ENCODE measurements at places on chromosomes 11 and 22.

DNA sequence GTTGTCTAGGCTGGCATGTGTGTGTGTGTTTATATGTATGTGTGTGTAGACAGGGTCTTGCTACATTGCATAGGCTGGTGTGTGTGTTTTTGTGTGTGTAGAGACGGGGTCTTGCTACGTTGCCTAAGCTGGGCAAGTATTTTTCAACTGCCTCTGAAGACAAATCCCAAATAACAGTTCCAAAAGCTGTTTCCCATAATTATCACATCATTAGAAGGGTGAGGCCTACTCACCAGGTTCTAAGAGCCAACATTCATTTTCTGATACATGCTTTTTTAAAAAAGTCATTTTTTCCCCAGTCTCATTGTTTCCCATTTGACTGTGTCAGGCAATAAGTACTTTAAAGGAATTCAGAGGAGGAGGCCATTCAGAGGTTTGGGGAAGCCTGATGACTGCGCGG, 22.8 kb downstream of the SAA1 start:
- no peak for DNase-seq

GRCh38 chr11:33775832-33776470, 1.6 kb upstream of the FBXO3 start:
- DNase-seq, result no peak

DNA sequence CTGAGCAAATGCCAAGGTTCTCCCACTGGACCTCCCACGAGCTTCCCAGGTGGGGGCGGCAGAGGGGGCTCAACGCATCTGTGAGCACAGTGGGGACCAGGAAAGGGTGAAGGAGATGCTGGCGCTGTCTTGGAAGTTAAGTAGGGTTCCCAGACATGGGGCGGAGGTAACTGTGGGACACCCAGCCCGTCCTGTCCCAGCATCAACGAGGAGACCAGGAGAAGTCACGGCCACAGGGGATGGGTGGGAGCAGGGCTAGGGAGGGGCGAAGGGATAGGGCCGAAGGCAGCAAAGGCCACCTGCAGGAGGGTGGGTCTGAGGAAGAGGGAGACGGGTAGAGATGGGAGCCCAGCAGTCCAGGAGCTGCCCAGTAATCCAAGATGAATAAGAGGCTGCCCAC, 70.4 kb downstream of the PHF21B start:
- DNase-seq, result no peak

DNA sequence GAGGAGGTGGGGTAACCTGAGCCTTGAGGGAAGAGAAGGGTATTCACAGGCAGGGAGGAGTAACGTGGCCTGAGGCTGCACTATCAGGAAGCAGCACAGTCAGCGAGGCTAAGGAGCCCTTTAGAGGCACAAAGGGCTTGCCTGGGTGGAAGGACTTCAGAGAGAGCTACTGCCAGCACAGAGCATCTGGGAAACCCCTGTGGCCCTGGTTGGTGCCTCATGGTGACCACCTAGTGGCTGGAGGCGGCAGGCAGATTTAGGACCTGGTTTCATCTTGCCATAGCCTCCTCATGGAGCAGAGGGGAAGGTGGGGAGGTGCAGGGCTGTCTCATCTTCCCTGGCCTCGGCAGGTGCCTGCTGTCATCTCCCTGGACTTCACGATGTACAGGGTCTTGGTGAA, 64.5 kb downstream of the MPPED1 start:
- DNase-seq, result no peak

DNA sequence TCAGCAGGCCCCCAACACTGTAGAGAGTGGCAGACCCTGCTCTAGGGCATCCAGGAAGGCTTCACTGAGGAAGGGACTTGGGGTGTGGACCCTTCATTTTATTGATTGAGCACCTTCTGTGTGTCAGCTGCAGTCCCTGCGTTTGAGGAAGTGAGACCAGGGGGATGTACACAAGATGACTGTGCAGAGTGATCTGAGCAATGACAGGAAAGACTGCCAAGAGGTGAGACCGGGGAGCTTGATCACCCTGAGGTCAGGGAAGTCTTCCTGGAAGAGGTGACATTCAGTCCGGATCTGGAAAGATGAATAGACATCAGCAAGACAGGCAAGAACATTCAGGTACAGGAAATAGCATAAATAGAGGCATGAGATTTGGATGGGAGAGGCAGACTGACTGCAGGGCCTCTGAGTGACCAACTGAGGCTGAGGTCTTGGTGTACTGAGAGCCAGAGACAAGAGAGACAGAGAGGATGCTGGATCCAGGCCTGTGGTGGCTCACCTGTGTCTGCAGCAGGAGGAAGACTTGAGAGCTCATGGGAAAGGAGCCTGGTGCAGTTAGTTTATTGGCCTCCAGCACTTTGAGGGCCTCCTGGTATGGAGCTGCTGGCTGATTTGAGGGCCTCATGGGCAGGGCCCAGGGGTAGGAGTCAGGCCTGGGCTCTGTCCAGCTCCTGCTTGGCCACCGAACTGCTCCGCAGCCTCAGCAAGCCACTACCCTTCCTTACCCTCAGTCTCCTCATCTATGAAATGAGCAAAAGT, 5.2 kb downstream of the DGAT2 start:
- DNase-seq, result no peak

DNA sequence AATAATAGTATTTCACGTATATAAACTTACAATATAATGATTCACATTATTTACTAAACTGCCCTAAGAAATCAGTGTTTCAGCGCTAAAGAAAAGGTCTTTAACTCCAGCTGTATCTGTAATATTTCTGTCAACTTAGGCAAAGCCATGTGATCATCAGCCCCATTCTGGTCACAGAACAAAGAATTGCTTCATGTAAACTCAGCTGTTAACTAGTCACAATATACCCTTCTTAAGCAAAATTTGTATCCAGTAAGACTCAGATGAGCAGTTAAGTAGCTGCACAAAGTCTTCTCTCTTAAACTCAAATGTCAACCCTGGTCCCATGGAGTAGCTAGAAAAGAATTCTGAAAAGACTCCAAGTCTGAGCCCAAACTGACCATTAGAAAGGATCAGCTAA, 26.6 kb downstream of the HPS5 start:
- DNase-seq, result no peak

GRCh38 chr22:50218153-50218995, 17.6 kb downstream of the SELENOO start:
- no peak for DNase-seq

- DNase-seq, result no peak
Observed at GRCh38 chr11:46527591-46528130, 66.2 kb downstream of the AMBRA1 start.

- DNase-seq, result peak; percentile 40
Observed at GRCh38 chr11:19811380-19811779, 98.7 kb downstream of the NAV2 start.

DNA sequence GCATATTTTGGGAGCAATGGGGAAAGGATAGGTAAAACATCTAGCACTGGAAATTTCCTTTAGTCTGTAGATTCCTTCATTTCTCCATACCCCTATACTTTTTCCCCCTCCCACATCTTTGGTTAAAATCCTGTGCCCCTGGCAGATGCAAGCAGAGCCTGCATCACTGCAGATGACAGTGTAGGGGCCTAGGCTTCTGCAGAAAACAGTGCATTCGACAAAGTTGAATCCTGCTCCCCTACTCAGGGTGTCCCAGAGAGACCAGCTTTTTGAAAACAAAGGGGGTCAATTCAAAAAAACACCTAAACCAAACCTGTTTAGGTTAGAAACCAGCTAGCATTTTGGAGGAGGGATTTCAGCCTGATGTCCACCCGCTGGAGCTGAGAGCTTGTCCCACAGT, 43.8 kb upstream of the BLID start:
- no peak for DNase-seq

DNA sequence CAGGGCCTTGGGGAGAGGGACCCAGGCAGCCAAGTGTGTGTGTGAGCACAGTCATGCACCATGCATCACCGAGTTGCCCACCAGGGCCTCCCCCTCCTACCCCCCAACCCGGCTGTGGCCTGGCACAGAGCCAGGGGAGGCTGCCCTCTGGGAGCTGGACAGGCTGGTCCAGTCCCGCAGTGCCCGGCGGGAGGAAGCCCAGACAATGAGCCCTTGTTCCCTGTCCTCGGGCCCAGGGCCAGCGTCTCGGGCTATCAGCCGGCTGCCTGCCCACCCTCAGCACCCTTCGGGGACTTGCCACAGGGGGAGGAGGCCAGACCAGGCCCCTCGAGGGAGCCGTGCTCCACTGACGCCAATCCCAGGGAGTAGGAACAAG, 4.5 kb downstream of the LRRC75B start:
- no peak for DNase-seq

- no peak for DNase-seq
Observed at GRCh38 chr11:11400635-11401232, 47.7 kb upstream of the CSNK2A3 start.

GRCh38 chr11:102143867-102144266, 33.6 kb downstream of the YAP1 start:
- DNase-seq, result no peak

DNA sequence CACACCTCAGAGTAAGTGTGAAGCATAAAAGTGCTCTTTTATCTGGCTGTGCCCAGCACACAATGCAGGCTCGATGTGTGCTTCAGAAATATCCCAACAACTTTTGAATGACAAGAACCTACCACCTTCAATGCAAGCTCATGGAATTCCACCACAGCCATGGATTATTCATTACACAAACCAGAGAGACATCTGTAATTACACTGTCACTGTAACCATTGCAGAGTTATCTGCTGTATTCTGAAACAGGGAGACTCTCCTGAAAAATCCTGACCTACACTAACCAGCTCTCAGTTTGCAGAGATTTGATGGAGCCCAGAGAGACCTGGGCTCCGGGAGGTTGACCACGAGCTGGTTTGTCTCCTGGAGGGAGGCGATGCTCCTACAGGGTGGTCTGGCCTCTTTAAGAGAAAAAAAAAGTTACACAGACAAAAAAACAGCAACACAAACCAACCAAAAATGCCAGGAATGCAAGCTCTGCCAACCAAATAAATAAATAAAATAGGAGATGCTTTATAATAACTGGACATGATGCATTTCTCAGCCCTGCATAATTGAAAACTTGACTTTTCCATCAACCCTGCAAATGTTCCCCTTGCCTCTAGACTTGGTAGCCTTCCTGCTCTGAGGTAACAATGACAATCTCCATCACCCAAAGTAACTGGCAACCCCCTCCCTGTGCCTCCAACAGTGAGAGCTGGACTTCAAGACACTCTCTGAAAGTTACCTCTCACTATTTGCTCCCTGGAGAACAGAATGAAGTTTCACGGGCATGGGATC, 69.7 kb downstream of the ETS1 start:
- DNase-seq, result no peak

GRCh38 chr11:45848654-45849081, 1.4 kb downstream of the CRY2 start:
- no peak for DNase-seq

DNA sequence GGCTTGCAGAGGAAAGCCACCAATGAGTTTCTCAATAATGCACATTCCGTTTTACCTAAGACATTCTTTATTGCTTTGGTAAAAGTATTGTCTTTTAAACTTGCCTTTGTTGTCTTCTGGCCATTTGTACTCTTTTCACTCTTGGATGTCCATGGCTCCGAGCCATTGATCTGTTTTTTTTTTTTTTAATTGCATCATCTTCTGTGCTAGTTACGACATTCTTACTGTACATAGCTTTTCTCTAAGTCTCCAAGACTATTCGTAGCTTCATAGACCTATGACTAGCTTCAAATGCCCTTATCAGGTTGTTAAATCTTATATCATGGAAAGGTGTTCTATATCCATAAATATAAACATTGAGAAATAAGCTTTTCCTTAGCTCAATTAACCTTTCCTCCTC, 1522.6 kb downstream of the FAM181B start:
- no peak for DNase-seq

DNA sequence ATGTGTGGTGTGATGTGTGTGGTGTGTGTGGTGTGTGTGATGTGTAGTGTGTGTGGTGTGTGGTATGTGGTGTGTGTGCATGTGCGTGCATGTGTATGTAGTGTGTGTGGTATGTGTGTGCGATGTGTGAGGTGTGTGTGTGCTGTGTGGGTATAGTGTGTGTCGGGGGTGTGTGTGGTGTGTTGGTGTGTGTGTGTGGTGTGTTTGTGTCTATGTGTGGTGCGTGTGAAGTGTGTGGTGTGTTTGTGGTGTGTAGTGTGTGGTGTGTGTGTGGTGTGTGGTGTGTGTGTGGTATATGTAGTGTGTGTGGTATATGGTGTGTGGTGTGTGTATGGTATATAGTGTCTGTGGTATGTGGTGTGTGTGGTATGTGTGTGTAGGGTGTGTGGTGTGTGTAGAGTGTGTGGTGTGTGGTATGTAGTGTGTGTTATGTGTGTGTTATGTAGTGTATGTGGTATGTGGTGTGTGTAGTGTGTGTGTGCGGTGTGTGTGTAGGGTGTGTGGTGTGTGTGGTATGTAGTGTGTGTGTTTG, 5.0 kb upstream of the PPP6R2 start:
- DNase-seq, result no peak

DNA sequence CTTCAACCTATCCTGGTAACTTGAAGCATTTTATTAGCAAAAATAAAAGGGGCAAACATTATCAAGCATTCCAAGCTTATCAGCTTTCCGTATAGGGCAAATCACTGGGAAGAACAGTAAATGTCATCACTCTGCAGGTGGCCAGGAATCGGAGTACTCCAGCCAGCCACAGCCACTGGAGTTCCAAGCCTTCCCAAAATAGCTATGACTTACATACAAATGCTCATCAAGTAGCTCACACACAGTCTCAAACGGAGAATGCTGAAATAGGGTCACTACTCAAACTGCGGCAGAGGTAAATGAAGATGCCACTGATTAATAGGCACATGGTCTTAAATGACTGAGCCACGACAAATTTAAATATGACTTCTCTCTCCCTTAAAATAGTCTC, 2.1 kb downstream of the USP28 start:
- DNase-seq, result no peak

DNA sequence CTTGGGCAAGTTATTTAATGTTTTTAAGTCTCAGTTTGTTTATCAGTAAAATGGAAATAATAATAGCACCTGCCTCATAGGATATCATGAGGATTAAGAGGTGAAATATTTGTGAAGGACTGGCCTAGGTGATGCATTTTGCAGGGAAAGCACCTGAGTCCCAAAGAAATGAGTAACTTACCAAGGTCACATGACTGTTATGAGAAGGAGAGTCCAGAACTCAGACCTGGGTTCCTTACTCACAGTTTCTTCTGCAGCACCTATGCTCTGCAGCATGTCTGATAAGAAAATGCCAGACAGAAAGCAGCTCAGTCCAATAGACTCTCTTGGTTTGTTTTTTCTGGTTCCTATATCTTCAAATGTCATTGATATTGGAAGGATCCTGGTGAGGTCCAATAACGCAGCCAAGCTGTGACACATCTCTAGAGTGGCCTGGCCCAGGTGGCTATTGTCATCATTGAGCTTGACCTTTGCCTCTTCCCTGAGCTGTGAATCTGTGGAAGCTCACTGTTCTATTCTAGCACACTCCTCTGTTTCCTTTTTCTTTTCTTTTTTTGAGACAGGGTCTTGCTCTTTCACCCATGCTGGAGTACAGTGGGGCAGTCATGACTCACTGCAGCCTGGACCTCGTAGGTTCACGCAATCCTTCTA, 174.7 kb upstream of the NAV2 start:
- DNase-seq, result no peak

GRCh38 chr22:48397531-48398180, 1430.0 kb downstream of the BRD1 start:
- no peak for DNase-seq
